ENCODE measurements at places on chromosomes 1 and 21. TPM values are rescaled to one million over a fixed set of nuclear protein-coding genes. Genes with fewer than 3 reads are reported as not detected.

The FOXD3 gene
- not detected for total RNA-seq

The ASTN1 gene
- total RNA-seq, result not detected

The GBP3 gene
- total RNA-seq, result 49.0 TPM

The KCNA3 gene
- 36.2 TPM for total RNA-seq

The SPRR1A gene
- not detected for total RNA-seq

The TMEM269 gene
- 0.33 TPM for total RNA-seq

The CASQ1 gene
- not detected for total RNA-seq

The PLEKHN1 gene
- 1.3 TPM for total RNA-seq

The SLAMF7 gene
- 191 TPM for total RNA-seq

The NOS1AP gene
- total RNA-seq, result not detected

The LCK gene
- total RNA-seq, result 180 TPM

The NBPF10 gene
- total RNA-seq, result 4.9 TPM

The OPRD1 gene
- not detected for total RNA-seq

The ADAM15 gene
- 83.2 TPM for total RNA-seq

The INSRR gene
- 0.10 TPM for total RNA-seq

The HMGCS2 gene
- not detected for total RNA-seq

The PDC gene
- not detected for total RNA-seq

The HSPB7 gene
- total RNA-seq, result not detected

The HCRTR1 gene
- not detected for total RNA-seq

The SIM2 gene
- not detected for total RNA-seq

The OPTC gene
- total RNA-seq, result not detected

The LCA5L gene
- 0.84 TPM for total RNA-seq

The KLHL20 gene
- 33.1 TPM for total RNA-seq

The CD46 gene
- 124 TPM for total RNA-seq

The EFCAB14 gene
- total RNA-seq, result 77.7 TPM

The AMPD1 gene
- not detected for total RNA-seq

The NCF2 gene
- 10.4 TPM for total RNA-seq

The TRIM67 gene
- not detected for total RNA-seq

The PIK3C2B gene
- 29.5 TPM for total RNA-seq

The RBP7 gene
- total RNA-seq, result 1.5 TPM

The PRDM16 gene
- total RNA-seq, result not detected

The DNAJC11 gene
- total RNA-seq, result 40.1 TPM

The ATP6V1G3 gene
- total RNA-seq, result not detected

The TNFAIP8L2 gene
- total RNA-seq, result 14.5 TPM

The THEM5 gene
- total RNA-seq, result 0.52 TPM

The TRAF3IP3 gene
- total RNA-seq, result 287 TPM

The PRDM2 gene
- total RNA-seq, result 193 TPM

The CLCA4 gene
- not detected for total RNA-seq

The CCDC18 gene
- 11.7 TPM for total RNA-seq

The IL20 gene
- total RNA-seq, result not detected

The KPRP gene
- total RNA-seq, result not detected

The ATP1A2 gene
- not detected for total RNA-seq

The EXO1 gene
- total RNA-seq, result 2.7 TPM

The LEFTY1 gene
- not detected for total RNA-seq

The GABPA gene
- total RNA-seq, result 27.7 TPM

The ATP1A4 gene
- not detected for total RNA-seq

The CD1D gene
- total RNA-seq, result 1.5 TPM

The PKP1 gene
- not detected for total RNA-seq

The LCE2B gene
- not detected for total RNA-seq

The ZNF644 gene
- 142 TPM for total RNA-seq

The ZNF695 gene
- total RNA-seq, result not detected

The CYP4Z1 gene
- not detected for total RNA-seq

The FAAH gene
- 4.7 TPM for total RNA-seq

The OR2G6 gene
- total RNA-seq, result not detected

The FCGR3B gene
- total RNA-seq, result 12.8 TPM

The TMEM200B gene
- total RNA-seq, result not detected

The PLPPR4 gene
- total RNA-seq, result not detected

The MDM4 gene
- 296 TPM for total RNA-seq

The RAP1GAP gene
- not detected for total RNA-seq

Data from natural killer cell (primary cell).